ENCODE measurements at places on chromosomes 7 and 10.
A peak's percentile ranks its signal among the peaks of the same experiment; 100 is the strongest.

DNA sequence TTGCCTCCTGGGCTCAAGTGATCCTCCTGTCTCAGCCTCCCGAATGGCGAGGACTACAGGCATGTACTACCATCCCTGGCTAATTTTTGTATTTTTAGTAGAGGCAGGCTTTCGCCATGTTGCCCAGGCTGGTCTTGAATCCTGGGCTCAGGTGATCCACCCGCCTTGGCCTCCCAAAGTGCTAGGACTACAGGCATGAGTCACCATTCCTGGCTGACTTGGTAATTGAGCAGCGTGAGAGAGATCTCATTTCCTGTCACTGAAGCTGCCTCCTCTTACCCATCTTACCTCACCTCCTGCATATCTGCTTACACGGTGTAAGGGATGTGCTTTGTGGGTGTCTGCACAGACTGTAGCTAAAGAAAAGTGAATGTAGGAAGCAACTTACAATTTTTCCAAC, 9.7 kb downstream of the IFIT3 start:
- no peak for DNase-seq

- no peak for DNase-seq
These were observed 106.8 kb downstream of the APBB1IP start for GRCh38 chr10:26544932-26545331.

- no peak for DNase-seq
These were observed 19.7 kb upstream of the GOT1 start for GRCh38 chr10:99450156-99450555.

DNA sequence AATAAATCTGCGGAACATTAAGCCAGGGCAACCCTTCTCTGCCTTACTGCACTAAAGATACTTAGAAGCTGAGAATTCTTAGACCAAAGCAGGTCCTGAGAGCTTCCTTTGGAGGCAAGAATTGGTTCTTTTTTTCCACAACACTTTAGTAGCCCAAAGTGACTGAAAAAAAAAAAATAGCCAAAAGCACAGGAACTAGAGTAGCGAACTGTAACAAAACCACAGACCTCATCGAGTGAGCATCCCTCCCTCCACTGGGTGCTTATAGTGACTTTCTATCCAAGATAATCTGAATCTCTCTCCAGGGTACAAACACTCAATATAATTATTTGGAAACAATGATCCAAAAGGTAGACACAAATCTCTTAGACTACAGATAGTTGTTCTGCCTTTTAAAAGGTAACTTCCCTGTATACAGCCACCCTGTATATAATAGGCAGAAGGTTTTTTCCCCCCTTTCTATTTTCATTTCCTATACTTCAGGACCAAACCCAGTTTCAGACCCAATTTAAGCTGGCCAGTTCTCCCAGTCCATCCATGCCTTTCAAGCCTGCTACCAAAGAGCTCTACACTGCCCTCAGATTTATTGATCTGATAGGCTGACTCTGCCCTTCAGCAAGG, 31.6 kb upstream of the KCNIP2 start:
- no peak for DNase-seq

GRCh38 chr10:36094096-36094495, 452.0 kb upstream of the FZD8 start:
- no peak for DNase-seq

GRCh38 chr7:158458716-158459282, 128.8 kb downstream of the PTPRN2 start:
- no peak for DNase-seq

DNA sequence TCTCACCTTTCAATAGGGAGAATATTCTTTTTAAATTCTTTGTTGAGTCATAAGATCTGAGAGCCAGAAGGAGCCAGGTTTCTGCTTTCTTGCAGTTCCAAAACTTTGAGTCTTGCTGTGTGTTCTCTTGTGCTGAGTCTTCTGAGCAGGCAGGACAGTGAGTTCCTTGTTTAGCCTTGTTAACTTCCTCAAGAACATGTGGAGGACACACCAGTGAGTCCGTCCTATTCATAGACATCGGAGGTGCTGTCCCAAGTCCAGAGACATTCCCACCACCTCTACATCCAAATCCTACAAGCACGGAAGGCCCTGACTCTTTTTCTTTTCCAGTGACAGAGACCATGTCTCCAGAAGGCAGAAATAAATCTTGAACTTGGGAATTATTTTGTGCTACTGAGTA, 135.2 kb upstream of the AGK start:
- no peak for DNase-seq

- DNase-seq, result no peak
These were observed 637 bp downstream of the HSPA14 start for GRCh38 chr10:14838582-14839304.

- DNase-seq, result no peak
These were observed 5.6 kb upstream of the MUC3A start for GRCh38 chr7:100943693-100944092.

- peak; percentile 53 for DNase-seq
These were observed 111.9 kb upstream of the RPA3 start for GRCh38 chr7:7830122-7830878.

GRCh38 chr10:122293961-122294380, 22.9 kb downstream of the BTBD16 start:
- no peak for DNase-seq

DNA sequence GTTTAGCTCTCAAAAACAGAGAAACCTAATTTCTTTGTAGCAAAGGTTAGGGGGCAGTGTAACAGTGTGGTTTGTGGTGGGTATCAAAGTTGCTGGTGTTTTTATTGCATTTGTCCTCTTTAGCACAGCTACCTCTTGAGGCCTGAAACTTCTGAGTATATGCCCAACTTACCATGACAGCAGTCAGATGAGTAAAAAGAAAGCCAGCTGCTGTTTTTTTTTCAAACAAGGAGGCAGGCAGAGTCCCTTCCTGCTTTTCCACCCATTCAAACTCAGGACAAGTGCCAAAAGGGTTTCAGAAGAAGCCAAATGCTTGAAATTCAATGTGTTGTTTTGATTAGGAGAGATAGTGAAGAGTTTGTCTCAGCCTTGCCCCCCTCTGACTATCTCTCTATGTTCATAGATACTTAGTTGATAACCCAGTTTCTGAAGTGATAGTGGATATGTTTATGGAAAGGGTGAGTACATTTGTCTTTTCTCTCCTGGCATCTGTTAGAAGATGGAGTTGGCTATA, 23.1 kb downstream of the GBF1 start:
- DNase-seq, result no peak

DNA sequence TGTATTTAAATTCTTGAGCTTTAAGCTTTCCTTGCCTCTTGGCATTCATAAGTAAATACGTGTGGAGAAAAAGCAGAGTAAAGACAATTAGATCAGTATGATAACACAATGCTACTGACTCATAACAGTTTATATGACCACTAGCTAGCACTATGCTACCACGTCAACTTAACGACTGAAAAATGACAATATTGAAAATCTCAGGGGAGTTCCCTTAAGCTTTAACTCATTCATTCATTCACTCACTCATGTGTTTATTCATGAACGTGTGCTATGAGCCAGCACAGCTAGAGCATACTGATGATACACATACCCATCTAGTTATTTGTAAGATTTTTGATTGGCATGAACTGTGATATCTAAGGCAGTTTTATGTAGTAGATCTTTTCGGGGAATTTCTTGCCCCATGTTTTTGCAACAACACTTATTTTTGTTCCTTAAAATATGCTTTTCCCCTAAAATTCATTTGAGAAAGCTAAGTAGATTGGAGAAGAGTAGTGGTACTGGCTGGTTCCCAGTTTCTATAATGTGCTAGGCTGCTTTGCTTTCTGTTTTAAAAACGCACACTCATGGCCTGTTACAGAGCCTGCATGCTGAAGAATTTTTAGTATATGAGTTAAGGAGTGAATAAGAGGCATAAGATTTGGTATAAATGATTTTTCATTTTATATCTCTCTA, 57.4 kb upstream of the ACBD5 start:
- DNase-seq, result no peak

DNA sequence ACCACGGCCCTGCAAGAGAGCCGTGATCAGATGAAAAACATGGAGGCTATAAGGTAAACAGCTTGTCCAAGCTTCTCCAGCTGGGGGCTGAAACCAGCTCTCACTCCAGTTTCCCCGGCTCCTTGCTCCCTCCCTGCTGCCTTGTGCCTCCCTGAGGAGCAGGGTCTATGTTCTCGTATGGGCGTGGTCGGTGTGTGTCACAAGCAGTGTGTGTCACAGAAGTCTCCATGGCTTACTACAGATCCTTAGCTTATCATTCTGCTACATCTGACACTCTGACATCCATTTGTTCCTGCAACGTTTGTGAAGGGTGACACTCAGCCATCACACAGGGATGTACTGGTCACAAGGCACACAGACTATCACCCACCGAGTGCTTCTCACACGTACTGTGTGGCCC, 54.6 kb downstream of the CSGALNACT2 start:
- no peak for DNase-seq

- DNase-seq, result no peak
These were observed 483.7 kb upstream of the LRRN3 start for GRCh38 chr7:110607050-110607857.

GRCh38 chr10:133226251-133226808, 3.7 kb upstream of the UTF1 start:
- no peak for DNase-seq

DNA sequence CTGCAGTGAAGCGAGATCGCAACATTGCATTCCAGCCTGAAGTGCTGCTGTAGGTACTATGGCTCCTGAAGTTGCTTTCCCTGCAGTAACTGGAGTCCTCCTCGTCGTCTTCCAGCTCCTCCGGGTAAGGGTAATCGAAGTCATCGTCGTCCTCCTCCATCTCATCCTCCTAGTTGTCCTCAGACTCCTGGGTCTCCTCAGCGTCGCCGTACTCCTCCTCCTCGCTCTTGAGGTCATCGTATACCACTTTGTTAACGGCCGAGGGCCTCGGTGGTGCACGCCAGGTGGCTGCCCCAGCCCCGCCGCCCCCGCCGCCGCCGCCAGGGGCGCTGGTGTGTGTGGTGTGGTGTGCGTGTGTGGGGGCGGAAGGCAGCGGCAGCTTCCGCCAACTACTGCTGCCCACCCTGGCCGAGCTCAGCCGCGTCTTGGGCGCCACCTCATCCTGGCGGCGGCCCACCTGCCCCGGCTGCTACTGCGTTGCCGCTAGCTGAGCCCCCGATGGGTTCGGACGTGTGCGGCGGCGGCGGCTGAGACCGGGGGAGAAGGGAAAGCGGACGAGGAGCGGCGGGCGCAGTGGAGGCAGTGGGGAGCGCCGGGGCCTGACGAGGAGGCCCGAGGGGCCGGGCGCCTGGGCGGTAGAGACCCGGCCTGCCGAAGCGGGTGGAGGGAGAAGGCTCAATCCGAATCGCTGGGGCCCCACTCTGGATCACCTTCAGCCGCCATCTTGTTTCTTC, 11.8 kb upstream of the ACBD5 start:
- peak; percentile 59 for DNase-seq

GRCh38 chr7:57414415-57414814, 35.6 kb upstream of the ZNF716 start:
- no peak for DNase-seq

GRCh38 chr7:76074972-76075370, 27.1 kb downstream of the MDH2 start:
- no peak for DNase-seq

- DNase-seq, result no peak
These were observed 539.2 kb downstream of the HTR7 start for GRCh38 chr10:90318659-90319058.

- DNase-seq, result no peak
These were observed 405.0 kb upstream of the ZMIZ1 start for GRCh38 chr10:78663721-78664120.

DNA sequence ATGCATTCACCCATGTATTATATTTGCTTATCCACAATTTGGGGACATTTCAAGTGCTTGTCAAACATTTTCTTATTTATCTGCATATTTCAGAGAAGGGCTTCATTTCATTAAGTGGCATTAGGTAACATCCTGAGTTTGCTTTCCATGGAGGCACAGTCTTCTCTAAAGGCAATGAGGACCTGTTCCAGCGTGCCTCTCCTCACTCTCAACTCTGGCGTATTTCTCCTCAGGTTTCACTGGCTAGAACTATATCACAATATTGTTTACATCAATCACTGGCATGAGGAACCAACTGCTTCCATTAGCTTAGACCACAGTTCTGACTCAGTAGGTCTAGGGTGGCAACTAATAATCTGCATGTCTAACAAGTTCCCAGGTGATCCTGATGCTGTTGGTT, 177.2 kb downstream of the TAX1BP1 start:
- DNase-seq, result no peak

- no peak for DNase-seq
These were observed 523.9 kb upstream of the MGMT start for GRCh38 chr10:128943111-128943510.

DNA sequence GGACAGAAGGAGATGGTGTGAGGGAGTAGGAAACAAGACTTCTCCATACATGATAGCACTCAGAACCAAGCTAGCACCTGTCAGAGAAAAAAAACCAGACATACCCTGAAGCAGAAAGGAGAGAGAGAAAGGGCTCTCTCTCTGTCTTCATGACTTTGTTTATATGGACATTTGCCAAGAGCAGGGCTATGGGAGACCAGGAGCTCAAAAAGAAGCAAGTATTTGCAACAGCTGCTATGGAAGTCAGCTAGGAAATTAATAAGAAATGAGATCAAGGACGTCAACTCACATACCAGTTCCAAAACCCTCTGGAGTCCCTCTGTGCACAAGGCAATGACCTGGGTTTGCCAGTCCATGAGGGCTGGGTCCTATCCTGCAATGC, 111.6 kb downstream of the SGMS1 start:
- no peak for DNase-seq

- no peak for DNase-seq
These were observed 301.5 kb downstream of the FZD1 start for GRCh38 chr7:91565499-91566401.

DNA sequence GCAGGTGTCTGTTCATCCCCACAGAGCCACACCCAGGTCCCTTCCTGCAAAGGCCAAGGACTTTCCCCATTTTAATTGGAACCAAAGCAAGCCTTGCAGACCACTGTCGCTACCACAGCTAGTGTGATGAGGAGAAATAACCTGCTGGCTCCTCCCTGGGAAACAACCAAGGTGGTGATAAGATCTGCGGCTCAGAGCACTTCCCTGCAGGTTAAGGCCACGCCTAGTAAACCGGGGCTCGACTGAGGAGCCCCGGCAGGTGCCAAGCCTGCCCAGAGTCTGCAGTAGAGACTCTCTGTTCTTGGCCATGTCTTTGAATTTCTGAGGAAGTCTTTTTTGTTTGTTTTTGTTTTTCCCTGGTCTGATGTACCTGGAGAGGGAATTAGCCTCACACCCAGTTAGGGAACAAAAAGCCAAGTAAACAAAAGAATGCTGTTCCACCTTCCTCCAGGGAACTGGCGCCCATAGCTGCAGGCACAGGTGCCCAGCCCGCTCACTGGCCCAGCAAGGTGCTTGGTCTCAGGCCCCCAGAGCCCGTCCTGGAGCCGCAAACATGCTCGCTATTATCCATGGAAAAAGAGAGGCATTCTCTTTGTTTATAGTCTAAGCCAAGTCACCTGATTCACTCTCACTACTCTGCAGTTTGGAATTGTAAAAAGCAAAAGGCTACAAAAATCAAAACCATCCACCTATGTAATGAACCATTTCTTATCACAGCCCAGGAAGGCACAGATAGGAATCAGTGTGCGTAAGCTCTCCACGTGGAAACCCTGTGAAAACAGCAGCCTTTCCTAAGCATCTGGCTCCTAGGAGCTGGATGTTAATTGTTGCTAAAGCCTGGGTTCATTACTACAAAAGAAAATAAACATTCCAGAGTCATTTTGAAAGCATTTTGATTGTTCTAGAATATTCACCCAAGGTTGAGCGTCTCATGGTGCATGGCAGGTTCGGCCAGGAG, 2.7 kb downstream of the GPR146 start:
- DNase-seq, result no peak

Data from NCI-H2227 treated with DMSO at 0.1 percent for 48 hours (cell line).